ENCODE measurements at places on chromosomes 3 and 15.

DNA sequence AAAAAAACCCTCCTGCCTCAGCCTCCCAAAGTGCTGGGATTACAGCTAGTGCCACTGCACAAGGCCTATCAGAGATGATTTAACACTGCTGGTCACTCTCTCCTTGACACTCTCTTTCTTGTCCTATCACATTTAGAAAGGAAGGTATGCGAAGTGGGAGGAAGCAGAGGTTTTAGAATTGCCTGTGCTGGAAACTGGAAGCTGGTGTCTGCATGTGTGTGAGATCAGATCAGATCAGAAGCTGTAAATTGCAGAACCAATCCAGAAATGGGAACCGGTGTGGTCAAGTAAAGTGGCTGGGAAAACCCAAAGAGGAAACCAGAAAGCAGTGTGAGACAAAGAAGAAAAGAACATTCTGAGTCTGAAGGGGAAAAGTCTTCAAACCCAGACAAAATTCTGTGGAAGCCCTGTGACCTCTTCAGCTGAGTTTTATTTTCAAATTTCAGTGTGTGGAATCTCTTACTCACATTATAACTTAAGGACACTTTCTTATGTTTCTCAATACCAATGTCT, 2.8 kb downstream of the EFHB start:
- DNase-seq, result no peak

DNA sequence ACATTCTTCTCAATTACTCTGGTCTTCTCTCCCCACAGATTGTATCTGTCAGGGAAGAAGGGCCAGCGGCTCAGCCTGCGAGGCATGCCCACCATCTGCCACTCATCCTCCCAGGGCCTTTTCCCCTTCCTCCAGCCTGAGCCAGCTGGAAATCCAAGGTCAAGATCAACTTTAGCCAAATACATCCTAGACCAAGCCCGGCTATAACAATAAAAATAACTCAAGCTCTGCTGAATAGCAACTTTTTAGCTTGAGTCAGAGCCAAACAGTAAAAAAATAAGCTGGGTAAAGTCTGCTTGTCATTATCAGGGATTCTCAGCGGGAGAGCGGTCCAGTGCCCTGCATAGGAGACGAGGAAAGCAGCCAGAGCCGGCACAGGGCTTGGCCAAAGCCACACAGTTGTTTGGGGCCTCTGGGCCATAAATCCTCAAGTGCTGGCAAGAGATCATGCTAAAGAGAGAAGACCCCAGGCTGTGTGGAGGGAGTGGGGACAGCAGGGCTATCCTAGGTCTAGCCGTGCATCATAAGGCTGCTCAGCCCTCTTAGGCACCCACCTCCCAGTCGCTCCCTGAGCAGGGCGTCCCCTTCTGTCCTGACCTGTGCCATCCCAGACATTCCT, 76.2 kb upstream of the HERC1 start:
- DNase-seq, result peak; percentile 66

GRCh38 chr3:194956697-194957396, 271.2 kb downstream of the FAM43A start:
- DNase-seq, result no peak

DNA sequence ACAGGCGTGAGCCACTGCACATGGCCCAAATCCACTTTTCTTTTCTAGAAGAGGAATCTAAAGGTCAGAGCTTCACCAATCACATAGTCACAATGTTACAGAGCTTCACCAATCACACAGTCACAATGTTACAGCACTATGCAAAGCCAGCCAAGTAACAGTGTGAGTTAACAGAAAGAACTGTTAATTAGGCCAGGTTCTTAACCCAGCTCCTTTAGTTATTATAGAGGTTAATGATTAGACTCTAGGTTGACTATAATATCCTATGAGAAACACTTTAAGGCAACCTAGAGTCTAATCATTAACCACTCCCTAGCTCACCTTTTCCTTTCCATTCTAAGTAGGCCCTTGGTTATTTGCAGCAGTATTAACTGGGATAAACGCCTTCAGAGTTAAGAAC, 54.0 kb downstream of the TASOR start:
- DNase-seq, result no peak

DNA sequence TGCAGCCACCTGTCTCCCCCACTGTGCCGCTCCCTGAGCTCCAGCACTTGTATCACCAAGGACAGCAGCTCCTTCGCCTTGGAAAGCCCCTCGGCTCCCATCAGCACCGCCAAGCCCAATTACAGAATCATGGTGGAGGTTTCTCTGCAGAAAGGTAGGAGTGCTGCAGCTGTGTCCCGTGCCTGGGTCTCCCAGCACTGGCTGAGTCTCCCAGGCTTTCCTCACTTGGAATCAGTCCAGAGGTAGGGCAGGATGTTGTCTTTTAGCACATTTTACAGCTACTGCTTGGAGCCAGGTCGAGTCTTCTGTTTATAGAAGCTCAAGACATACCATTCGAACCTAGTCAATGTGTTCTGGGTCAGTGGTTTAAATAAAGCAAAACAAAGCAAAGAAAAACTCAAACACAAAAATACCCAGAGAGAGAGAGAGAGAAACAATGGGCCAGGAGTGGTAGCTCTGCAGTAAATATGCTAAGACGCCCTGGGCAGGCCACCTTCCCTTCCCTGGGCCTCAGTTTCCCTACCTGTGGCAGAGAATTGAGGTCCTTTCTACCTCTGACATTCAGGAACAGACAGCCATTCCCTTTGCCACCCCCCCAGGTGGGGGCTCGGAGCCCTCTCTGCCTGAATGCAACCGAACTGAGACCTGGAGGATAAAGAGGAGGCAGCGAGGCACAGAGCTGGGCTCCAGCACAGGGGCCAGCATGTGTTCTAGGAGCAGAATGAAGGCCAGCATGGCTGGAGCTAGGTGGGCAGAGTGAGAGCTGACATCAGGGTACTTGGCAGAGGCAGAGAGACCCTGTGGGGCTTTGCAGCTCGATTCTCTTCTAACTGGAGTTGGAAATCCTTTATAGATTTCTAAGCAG, 44.1 kb downstream of the STARD5 start:
- no peak for DNase-seq

- peak; percentile 58 for DNase-seq
Observed at GRCh38 chr15:75723847-75724660, 11.4 kb upstream of the CSPG4 start.

- no peak for DNase-seq
Observed at GRCh38 chr3:125383744-125384143, 8.6 kb upstream of the ZNF148 start.

- no peak for DNase-seq
Observed at GRCh38 chr15:64014995-64015394, 31.3 kb downstream of the DAPK2 start.

GRCh38 chr3:146148468-146148931, 12.5 kb downstream of the PLOD2 start:
- DNase-seq, result no peak

- no peak for DNase-seq
Observed at GRCh38 chr3:52893723-52894122, 3.6 kb downstream of the STIMATE start.

DNA sequence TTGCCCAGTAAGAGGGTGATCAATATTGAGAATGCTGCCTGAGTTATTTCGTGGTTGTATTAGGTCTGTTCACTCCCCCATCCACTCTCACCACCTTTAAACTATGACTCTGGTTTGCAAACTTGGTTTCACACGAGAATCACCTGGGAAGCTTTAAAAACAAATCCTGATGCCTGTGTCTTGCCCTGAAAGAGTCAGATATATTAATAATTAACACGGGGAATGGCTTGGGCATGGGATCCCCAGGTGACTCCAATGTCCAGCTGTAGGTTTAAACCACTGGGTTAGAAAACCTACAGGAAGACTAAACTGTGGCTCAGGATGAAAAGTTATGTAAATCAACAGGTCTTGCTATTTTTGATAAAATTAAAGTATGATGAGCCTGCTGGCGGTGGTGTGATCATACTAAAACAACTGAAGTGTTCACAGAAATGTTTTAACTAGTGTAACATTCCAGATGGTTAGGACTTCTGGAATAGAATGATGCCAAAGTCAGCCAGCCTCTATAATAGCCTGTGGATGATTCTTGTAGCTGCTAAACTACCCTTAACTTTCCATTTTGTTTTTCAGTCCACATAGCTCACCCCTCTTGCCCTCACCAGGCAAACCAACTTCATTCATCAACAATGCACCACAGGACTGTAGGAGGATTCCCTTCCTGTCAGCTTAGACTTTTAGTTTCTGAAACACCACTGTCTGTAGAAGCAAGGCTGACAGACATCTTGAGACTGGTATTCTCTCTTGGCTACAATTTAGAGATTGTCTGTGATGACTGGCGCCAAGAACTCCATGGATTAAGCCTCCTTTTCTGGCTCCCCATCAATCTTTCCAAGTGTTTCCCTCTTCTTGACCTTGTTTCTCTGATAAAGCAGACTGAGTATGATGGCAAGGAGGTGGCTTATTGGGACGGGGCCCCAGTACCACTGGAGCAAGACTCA, 119.1 kb upstream of the ADAMTS9 start:
- no peak for DNase-seq

DNA sequence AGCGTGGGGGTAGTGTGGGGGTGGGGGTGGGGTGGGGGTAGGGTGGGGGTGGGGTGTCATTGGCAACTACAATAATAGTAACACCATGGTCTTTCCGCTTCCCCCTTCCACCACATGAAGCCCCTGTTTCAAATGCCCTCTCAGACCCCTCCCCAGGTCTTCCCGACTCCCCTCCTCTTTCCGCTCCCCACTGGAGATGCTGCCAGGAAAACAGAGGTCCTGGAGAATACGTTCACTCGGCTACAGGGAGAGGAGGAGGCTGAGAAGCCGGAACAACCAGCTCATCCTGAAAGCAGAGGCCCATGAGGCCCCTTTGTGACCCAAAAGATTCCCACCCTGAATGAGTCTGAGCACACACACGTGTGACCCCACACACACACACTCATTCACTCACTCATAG, 75.4 kb downstream of the CPN2 start:
- DNase-seq, result peak; percentile 15

- no peak for DNase-seq
Observed at GRCh38 chr3:44825264-44825925, 36.3 kb upstream of the TMEM42 start.

DNA sequence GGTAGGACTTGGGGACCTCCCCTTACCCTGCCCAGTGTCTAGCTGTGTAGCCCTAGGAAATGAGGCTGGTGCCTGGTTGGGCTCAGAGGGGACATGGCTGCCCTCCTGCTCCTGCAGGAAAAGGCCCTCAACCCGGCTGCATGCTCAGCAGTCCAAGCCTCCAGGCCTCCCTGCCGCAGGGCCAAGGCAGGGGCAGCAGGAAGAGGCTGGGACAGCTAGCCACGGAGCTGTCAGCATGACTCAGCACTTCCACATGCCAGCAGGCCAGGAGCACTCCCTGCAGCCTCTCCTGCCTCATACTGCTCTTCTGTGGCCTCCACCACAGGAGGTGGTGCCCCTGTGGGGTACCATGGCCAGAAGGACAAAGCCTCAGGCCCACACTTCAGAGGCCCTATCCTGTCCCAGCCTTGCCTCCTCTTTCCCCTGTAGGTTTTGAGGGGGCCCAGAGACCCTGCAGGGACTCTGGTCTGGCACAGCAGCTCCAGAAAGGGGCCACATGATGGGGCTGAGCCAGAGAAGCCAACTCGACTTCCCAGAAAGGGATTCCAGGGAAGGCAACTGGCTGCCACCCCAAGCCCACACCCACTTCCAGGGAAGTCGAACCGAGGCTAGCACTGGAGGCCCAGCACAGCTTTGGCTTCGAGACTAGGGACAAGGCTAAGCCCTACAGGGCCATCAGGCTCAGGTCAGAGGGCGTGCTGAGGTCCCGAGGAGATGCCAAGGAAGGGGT, 19.5 kb downstream of the TKT start:
- DNase-seq, result no peak

DNA sequence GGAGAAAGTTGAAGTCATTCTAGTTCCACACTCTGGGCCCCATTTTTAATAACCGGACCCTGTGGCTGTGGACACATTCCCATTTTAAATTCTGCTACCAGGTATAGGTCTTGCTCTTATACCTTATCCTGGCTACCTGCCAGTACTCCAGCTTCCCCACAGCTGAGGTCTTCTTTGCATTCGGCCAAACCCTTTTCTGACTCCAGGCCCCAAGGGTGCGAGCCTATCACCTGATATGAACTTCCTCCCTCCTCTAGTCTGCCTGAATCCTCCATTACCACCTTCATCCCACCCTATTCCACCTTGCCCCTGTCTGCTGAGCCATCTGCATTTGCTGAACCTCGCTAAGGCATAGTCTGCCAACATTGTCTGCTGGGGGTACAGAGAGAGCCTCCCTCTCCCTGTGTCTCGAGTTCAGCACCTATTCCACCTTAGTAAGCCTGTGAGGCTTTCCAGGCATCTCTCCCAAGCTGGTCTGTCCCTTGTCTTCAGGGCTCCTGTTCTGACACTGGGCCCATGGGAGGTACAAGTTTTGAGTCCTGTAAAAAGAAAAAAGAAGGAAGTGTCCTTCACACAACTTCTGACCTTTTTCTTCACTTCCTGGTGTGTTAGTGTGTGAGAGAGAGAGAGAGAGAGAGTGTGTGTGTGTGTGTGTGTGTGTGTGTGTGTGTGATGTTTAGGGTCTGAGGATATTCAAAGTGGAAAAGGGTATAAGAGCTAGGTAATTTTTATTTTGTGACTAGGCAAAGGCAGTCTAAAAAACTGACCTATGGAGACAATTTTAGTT, 27.0 kb downstream of the PDE8A start:
- no peak for DNase-seq

DNA sequence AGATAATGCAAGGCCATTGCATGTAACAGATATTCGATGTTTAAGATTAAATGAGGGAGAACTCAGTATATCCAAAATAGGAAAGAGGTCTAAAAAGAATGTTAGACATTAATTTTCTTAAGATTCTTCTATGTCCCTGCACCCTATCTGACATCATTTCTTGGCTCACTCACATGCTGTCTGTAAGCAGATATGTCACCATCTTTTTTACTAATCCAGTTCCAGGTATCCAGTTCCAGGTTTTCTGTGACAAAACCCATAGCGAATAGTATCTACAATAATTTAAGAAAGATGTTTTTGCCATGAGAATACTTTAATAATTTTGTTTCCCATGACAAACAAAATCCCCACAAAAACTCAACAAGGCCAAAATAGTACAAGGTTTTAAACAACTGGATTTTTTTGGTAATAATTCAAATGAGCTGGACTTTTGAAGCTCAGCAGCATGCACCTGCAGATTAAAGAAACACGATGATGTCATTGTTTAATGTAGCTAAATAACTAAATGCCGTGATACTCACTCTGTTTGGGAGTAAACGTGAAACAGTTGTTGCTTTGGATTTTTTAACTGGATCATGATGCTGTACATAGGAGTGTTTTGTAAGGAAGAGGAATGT, 867.6 kb downstream of the EPHA3 start:
- no peak for DNase-seq

GRCh38 chr3:195440379-195440778, 2.4 kb downstream of the ACAP2 start:
- no peak for DNase-seq

Data from glutamatergic neuron (in vitro differentiated cells).